ENCODE measurements at places on chromosomes 11 and 22. TPM values are rescaled to one million over a fixed set of nuclear protein-coding genes. Genes with fewer than 3 reads are reported as not detected.
A peak's percentile ranks its signal among the peaks of the same experiment; 100 is the strongest.

Gene GLYAT
- total RNA-seq = not detected

Gene TMEM132A
- total RNA-seq = 117 TPM

DNA sequence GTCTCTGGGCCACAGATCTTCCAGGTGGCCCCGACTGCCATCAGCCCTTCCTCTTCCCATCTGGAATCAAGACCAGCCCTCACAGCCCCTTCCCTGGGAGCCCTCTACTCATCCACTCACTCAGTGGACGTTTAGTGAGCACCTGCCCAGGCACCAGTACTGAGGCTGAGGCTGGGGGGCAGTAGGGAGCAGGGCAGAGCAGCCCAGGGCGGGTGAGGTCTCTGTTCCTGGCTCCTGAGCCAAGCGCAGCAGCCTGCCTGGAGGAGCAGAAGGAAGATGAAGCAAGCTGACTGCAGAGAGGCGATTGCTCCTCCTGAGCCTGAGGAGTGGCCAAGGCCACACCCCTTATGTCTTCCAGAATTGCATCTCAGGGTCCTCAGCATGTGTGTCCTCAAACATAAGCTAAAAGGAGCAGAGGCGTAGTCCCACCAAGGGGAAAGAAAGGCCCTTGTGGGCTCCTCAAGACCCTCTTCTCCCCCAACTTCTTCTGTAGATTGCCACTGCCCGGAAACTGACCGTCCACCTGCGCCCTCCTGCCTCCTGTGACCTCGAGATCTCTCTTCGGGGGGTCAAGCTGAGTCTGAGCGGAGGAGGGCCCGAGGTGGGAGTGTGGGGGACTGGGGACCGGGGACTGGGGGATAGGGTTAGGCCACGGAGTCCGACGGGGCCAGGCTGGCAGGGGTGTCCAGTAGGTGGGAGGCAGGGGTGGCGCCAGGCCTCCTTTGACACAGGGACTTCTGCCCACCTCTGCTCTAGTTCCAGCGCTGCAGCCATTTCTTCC, 5.8 kb downstream of the MAPK8IP2 start:
- no peak for DNase-seq
- no peak overlapping the region for H3K4me3 ChIP-seq
- no peak overlapping the region for H3K27ac ChIP-seq
- peaks cover 23% of the 10 kb centered on the region for H3K27me3 ChIP-seq
- no peaks in the 10 kb centered on the region for H3K36me3 ChIP-seq
- no peaks in the 10 kb centered on the region for H3K4me1 ChIP-seq

DNA sequence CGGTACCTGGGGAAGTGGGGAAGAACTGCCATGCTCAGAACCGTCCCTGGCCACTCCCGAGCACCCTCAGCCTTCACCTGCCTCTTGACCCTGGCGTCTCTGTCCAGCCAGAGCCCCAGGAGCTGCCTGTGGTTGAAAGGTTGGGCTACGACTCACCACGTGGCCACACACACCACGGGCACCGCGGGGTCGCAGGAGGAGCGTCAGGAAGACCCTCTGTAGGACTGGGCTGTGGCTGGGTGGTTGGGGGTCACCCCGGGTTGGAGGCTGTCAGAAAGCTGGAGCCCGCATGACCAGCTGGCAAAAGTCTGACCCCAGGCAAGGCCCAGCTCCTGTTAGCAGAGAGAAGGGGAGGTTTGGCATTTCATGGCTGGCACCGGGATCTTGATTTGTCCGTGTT, 11.5 kb downstream of the KRTAP5-5 start:
- no peaks in the 10 kb centered on the region for H3K36me3 ChIP-seq
- H3K27me3 ChIP-seq = peaks cover 17% of the 10 kb centered on the region
- H3K4me1 ChIP-seq = no peaks in the 10 kb centered on the region
- no peak overlapping the region for H3K4me3 ChIP-seq

DNA sequence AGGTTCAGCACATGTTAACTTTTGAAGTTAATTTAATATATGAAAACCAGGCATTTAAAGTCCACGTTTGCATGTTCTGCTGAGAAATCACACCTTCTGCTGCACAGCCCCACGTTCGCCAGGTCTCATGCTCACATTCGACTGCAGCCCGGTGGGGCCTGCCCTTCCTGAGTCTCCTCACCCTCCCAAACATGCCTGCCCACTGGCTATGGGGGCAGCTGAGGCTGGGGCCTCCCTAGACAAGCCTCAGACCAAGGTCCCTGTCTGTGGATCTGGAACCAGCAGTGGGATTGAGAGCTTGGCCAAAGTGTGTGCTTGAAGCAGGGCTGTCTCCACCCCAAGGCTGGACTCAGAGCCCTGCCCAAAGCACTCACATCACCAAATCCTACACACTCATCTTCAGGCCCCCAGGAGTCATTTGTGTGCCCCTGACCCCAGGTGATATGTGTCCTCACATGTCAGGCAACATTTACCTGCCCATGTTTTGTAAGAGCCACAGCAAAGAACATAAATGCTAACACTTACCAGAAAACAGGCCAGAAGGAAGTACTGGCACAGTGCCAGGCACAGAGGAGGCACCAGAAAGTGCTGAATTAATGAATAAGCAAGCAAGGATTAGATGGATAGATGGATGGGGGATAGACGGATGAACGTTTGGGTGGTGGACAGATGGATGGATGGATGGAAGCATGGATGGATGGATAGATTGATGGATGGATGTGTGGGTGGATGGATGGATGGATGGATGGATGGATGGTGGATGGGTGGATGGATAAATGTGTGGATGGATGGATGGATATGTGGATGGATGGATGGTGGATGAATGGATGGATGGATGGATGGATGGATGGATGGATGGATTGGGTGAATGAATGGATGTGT, 9.4 kb upstream of the FADD start:
- H3K4me1 ChIP-seq = no peaks in the 10 kb centered on the region
- no peak for DNase-seq
- H3K4me3 ChIP-seq = no peak overlapping the region
- no peak overlapping the region for H3K27ac ChIP-seq
- no peaks in the 10 kb centered on the region for H3K36me3 ChIP-seq

- H3K27me3 ChIP-seq = no peaks in the 10 kb centered on the region
- no peak overlapping the region for H3K4me3 ChIP-seq
- H3K27ac ChIP-seq = no peak overlapping the region
Measured at GRCh38 chr11:7793233-7793632, 3.5 kb downstream of the OR5P2 start.

- no peak overlapping the region for H3K4me3 ChIP-seq
- no peaks in the 10 kb centered on the region for H3K36me3 ChIP-seq
Measured at GRCh38 chr11:45730014-45730413, 64.6 kb upstream of the CHST1 start.

DNA sequence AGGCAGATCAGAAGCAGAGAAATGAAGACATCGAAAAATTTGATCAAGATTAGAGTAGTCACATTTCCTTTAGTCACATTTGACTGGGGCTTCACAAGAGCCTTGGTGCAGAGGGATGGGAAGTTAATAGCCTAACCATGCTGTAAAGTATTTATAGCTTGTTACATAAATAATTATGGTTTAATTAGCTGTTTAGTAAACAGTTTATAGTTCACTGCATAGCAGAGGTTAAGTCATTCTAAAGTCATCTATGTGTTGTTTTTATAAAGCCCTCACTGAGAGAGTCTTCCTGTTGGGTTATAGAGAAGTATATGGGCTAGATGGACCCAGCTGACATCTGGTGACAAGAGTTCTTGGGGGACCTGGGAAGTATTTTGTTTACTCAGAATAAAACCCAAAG, 47.1 kb downstream of the INSC start:
- DNase-seq = no peak
- H3K27me3 ChIP-seq = no peaks in the 10 kb centered on the region
- peaks cover 15% of the 10 kb centered on the region for H3K4me1 ChIP-seq
- no peak overlapping the region for H3K4me3 ChIP-seq

GRCh38 chr11:124195189-124195734, 12.1 kb downstream of the OR10D3 start:
- H3K27me3 ChIP-seq = no peaks in the 10 kb centered on the region
- no peaks in the 10 kb centered on the region for H3K36me3 ChIP-seq
- peak; percentile 7 for DNase-seq
- no peak overlapping the region for H3K27ac ChIP-seq

DNA sequence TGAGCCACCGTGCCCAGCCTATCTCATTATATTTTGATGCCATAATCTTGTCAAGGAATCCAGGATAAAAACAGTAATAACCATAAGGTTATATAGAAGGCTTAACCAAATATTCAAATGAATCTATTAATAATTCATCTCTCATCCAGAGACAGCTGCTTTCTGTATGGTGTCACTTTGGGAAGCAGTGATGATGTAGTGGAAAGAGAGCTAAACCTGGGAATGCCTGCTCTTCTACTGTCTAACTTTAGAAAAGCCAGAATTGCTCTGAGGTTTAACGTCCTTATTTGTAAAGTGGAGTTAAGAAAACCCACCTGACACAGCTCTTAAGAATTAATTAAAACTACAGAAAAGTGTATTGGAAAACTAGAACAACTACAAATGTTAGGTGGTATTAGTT, 29.3 kb upstream of the OR10D3 start:
- DNase-seq = no peak
- no peaks in the 10 kb centered on the region for H3K36me3 ChIP-seq
- H3K27ac ChIP-seq = no peak overlapping the region
- no peak overlapping the region for H3K4me3 ChIP-seq
- no peaks in the 10 kb centered on the region for H3K4me1 ChIP-seq
- H3K27me3 ChIP-seq = no peaks in the 10 kb centered on the region

Gene OR51Q1
- total RNA-seq = not detected

DNA sequence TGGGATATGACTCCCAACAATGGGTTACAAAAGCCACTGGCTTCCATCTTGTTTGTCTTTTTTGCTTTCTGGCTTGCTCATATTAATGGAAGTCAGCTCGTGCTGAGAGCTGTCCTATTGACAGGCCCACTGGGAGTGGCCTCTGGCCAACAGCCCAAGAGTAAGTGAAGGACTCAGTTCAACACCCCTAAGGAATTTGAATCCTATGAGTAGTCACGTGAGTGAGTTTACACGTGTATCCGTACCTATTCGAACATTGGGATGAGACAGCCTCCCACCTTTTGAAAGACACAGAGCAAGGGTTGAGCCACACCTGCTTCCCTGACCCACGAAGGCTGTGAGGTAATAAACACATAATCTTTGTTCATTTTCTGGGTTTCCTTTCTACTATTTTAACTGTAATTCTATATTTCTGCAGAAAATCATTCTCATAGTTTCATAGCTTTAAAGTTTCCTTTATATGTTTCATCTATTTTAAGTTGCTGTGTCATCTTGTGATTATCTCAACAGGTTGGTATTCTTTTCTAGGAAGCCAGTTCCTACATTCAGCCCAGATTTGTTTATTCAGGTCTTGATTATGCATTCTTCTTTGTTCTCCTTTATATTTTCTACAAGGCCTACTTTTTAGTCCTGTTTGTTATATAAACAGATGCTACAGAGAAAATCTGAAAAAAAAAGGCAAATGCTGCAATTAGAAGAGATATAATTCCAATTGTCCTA, 802.3 kb downstream of the CNTN5 start:
- peak overlapping the region; percentile 61 for H3K27ac ChIP-seq
- H3K36me3 ChIP-seq = no peaks in the 10 kb centered on the region
- H3K4me3 ChIP-seq = no peak overlapping the region
- no peaks in the 10 kb centered on the region for H3K4me1 ChIP-seq

Gene IL17REL
- total RNA-seq = not detected

Gene AIFM3
- 0.67 TPM for total RNA-seq

Gene TENM4
- total RNA-seq = 13.3 TPM

Gene TMA7B
- not detected for total RNA-seq

GRCh38 chr11:83687787-83688186, 401.6 kb upstream of the CCDC90B start:
- no peak overlapping the region for H3K4me3 ChIP-seq
- no peaks in the 10 kb centered on the region for H3K4me1 ChIP-seq
- no peaks in the 10 kb centered on the region for H3K27me3 ChIP-seq
- no peak overlapping the region for H3K27ac ChIP-seq
- no peaks in the 10 kb centered on the region for H3K36me3 ChIP-seq

- no peak overlapping the region for H3K4me3 ChIP-seq
- no peaks in the 10 kb centered on the region for H3K27me3 ChIP-seq
- no peaks in the 10 kb centered on the region for H3K4me1 ChIP-seq
- DNase-seq = peak; percentile 16
Measured at GRCh38 chr11:78742430-78742829, 167.8 kb upstream of the NARS2 start.

Gene C22orf42
- total RNA-seq = not detected

GRCh38 chr22:44609400-44609988, 92.5 kb upstream of the PRR5 start:
- H3K4me1 ChIP-seq = no peaks in the 10 kb centered on the region
- H3K4me3 ChIP-seq = no peak overlapping the region
- H3K27ac ChIP-seq = no peak overlapping the region
- DNase-seq = no peak
- H3K36me3 ChIP-seq = no peaks in the 10 kb centered on the region

DNA sequence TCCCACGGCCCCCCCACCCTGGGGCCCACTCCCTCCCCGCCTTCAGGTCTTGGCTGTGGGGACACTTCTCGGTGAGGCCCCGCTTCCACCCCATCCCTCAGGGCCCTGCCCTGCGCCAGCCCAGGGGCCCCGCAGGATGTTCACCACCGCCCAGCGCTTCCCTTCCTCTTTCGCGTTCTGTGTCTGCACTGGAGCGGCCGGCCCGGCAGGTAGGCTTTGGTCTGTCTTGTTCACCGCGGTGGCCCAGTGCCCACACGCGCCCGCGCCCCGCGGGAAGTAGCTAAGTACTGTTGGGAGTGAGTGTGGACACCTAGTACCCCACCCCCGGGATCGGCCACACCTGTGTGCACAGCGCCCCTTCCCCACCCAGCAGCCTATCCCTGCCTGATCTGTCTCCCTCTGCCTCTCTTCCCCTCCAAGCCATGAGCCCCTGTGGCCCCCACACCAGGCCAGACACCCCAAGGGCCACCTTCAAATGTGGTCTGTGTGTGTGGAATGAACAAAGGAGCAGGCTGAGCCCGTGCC, 85.4 kb downstream of the WNT7B start:
- H3K4me1 ChIP-seq = peaks cover 21% of the 10 kb centered on the region
- H3K27me3 ChIP-seq = peaks cover 5% of the 10 kb centered on the region
- no peaks in the 10 kb centered on the region for H3K36me3 ChIP-seq
- no peak for DNase-seq
- no peak overlapping the region for H3K4me3 ChIP-seq

Gene CD248
- 50.9 TPM for total RNA-seq

DNA sequence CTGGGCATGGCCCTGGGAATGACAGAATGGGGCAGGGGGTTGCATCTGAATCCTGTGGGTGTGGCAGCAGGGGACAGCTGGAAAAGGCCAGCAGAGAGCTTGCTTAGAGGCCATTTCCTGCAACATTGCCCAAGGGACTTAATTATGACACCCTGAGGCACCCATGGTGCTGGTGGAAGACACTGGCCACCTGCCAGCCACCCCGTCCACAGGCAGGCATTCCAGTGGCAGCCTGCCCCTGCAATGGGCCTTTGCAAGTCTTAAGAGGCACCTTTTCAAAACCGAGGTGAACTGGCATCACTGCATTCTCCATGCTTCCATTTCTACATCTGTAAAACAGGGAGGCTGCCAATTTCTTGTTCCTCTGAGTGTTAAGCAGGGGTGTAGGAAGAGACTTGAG, 21.6 kb upstream of the SUSD2 start:
- no peaks in the 10 kb centered on the region for H3K27me3 ChIP-seq
- no peak overlapping the region for H3K4me3 ChIP-seq
- DNase-seq = no peak
- no peak overlapping the region for H3K27ac ChIP-seq
